ENCODE measurements at places on chromosomes 3 and 15.
A peak's percentile ranks its signal among the peaks of the same experiment; 100 is the strongest.

DNA sequence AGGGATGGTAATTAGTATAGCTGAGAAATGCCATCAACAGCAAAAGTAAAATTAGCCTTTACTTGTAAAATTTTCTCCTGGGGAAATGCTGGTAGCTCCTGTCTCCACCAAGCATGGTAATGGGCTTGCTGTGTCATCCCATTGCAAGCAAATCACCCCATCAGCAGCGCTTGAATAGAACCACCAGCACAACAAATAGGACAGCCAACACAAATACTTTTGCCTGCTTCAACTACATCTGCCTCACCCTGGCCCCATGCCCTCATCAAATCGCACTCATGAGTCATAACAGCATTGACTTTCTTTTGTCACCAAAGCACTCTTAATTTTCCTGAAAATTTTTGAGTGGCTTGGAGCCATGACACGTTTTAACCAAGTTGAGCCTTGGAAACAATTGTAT is 52.6 kb downstream of the ERC2 start:
- no peaks in the 10 kb centered on the region for H3K36me3 ChIP-seq
- H3K4me1 ChIP-seq = no peaks in the 10 kb centered on the region
- H3K27me3 ChIP-seq = no peaks in the 10 kb centered on the region
- no peak overlapping the region for H3K27ac ChIP-seq
- DNase-seq = no peak
- no peak overlapping the region for H3K4me3 ChIP-seq

DNA sequence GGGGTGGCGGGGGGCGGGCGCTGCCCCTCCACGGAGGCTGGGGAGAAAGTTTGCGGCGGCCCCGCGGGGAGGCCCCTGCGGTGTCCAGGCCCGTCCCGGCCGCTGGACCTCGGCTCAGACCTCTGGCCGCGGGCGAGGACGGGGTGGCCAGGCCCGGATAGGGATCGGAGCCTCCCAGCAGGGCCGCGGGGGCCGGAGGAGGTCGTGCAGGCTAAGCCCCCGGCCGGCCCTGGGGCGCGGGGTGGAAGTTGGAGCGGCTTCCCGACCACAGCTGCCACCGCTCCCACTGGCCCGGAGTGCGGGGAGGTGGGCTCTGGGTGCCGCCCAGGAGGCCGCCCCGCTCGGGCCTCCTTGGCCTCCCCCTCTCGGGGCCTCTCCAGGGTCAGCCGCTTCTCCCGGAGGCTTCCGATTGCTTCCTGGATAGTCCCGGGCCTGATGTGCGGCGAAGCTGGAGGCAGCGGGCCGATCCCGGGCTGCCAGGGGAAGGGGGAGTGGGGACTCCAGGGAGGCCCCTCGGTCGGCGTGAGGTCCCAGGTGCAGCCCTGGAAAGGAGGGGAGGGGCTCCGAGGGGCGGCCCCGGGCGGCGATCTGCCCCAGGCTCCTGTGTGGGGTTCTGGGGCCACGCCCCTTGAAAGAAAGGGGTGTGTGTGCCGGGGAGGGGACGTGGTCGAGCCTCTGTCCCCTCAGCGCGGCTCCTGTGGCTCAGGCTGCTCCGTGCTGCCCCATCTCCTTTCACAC is 907 bp downstream of the PLXNA1 start:
- no peaks in the 10 kb centered on the region for H3K36me3 ChIP-seq
- peak overlapping the region; percentile 62 for H3K27ac ChIP-seq
- peaks cover 13% of the 10 kb centered on the region for H3K27me3 ChIP-seq
- no peak for DNase-seq
- peaks cover 23% of the 10 kb centered on the region for H3K4me1 ChIP-seq

DNA sequence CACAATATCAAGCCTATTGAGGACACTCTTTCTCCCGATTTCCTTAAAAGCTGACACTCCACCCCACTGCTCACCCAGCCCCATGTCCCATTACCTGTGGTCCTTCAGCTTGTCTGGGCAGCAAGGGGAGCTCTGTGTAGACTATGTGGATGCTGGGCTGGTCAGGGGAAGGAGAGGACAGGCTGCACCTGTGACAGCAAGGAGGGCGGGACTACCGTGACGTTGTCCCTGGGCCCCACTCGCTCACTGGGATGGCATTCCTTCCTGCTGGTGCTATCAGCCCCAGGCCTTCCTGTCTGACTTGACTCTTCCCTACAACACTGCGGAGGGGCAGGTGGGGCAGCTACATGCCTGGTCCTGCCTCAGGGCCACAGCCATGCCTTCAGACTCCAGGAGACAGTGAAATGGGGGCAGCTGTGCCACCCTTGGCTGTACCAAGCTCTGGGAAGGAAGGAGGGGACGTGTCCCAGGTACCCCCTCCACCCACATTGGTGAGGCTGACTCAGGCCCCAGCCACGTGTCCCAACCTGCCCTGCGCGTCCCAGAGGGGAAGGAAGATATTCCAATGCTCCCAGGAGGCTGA is at the start of gene TMEM40:
TMEM40 (minus strand) TSS at position 163 of the 583 bp plus-strand sequence. CDS start 9,427 bp downstream, outside the sequence.
- peak within 1 kb of the TSS; percentile 35 for H3K4me3 ChIP-seq
- H3K27ac ChIP-seq = peak within 1 kb of the TSS; percentile 96
- DNase-seq = no peak

DNA sequence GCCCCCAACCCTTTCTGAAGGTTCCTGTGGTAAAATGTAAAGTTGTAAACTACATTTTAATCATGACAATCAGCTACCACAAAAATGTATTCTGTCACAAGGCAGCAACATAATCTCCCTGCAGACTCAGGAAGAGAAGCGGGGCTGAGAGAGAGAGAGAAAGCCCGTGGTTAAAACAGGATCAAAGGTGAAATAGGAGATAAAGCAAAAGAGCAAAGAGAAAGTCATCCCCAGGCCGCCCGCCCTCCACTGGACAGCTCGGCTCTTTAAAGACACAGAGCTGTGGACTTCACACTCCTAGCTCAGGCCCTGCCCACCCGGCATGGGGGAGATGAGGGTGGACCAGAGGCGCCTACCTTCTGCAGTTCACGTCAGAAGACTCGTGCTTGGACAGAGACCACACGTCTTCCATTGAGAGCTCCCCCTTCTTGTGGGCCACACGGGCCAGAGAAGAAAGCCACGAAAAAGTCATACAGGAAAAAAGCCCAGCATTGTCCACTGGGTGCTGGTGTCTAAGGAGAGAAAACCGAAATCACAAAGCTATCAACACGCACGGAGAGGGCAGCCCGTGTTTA is 29.4 kb downstream of the ABCC5 start:
- H3K4me1 ChIP-seq = no peaks in the 10 kb centered on the region
- no peak for DNase-seq
- no peaks in the 10 kb centered on the region for H3K27me3 ChIP-seq

GRCh38 chr3:179323197-179324110 is 623 bp downstream of the ZNF639 start:
- H3K4me3 ChIP-seq = peak overlapping the region; percentile 80
- peak overlapping the region; percentile 95 for H3K27ac ChIP-seq
- H3K4me1 ChIP-seq = peaks cover 10% of the 10 kb centered on the region
- H3K36me3 ChIP-seq = peaks cover 1% of the 10 kb centered on the region

DNA sequence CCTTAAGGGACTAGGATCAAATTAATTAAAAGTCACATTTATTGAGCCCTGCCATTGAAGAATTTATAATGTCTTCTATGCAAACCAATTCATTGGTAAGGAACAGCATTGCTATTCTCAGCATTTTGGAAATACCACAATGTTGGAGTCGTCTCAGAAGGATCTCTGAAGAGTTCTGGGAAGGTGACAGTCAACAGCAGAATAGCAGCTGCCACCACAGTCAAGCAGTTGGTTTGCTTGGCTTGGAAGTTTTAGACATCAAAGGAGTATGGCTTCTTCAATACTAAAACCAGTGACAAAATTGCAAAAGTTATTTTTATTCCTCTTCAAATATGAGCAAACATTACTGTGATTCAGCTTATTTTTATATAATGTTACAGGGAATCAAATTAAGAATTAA is 167.9 kb downstream of the CNTN4 start:
- H3K36me3 ChIP-seq = no peaks in the 10 kb centered on the region
- no peaks in the 10 kb centered on the region for H3K27me3 ChIP-seq
- no peak overlapping the region for H3K4me3 ChIP-seq
- no peak overlapping the region for H3K27ac ChIP-seq
- no peak for DNase-seq
- H3K4me1 ChIP-seq = no peaks in the 10 kb centered on the region

All from esophagus squamous epithelium (tissue), 5 donors.